ENCODE measurements at places on chromosomes 3 and 15. TPM values are rescaled to one million over a fixed set of nuclear protein-coding genes. Genes with fewer than 3 reads are reported as not detected.

The ITGA11 gene
- 13.7 TPM for total RNA-seq

The NTRK3 gene
- total RNA-seq = 14.6 TPM

The OIP5 gene
- total RNA-seq = 4.6 TPM

The SPINK8 gene
- not detected for total RNA-seq

The ESYT3 gene
- 3.6 TPM for total RNA-seq

Measured in camera-type eye (tissue), 1 donor.